ENCODE measurements at places on chromosomes 1 and 21. TPM values are rescaled to one million over a fixed set of nuclear protein-coding genes. Genes with fewer than 3 reads are reported as not detected.

Gene PLA2G2D
- polyA plus RNA-seq: not detected

Gene DIO1
- not detected for polyA plus RNA-seq

Gene TBX19
- 1.7 TPM for polyA plus RNA-seq

Gene IL20
- polyA plus RNA-seq: not detected

Gene KDF1
- not detected for polyA plus RNA-seq

Gene SPRR1B
- polyA plus RNA-seq: 0.37 TPM

Gene TTLL10
- polyA plus RNA-seq: 0.25 TPM

Gene TOMM40L
- 9.0 TPM for polyA plus RNA-seq

Gene REN
- polyA plus RNA-seq: not detected

Gene SPRR2D
- polyA plus RNA-seq: not detected

Gene SMPDL3B
- 0.14 TPM for polyA plus RNA-seq

Gene ZNF691
- polyA plus RNA-seq: 9.9 TPM

Gene S100A9
- polyA plus RNA-seq: 17.0 TPM
